ENCODE measurements at places on chromosomes 5 and 9. TPM values are rescaled to one million over a fixed set of nuclear protein-coding genes. Genes with fewer than 3 reads are reported as not detected.

GRCh38 chr9:21985964-21986667 lies 8.1 kb downstream of the CDKN2A start:
- no peaks in the 10 kb centered on the region for H3K36me3 ChIP-seq
- no peak overlapping the region for H3K4me3 ChIP-seq
- DNase-seq = no peak
- H3K27me3 ChIP-seq = no peaks in the 10 kb centered on the region

The LCN10 gene
- total RNA-seq = not detected

DNA sequence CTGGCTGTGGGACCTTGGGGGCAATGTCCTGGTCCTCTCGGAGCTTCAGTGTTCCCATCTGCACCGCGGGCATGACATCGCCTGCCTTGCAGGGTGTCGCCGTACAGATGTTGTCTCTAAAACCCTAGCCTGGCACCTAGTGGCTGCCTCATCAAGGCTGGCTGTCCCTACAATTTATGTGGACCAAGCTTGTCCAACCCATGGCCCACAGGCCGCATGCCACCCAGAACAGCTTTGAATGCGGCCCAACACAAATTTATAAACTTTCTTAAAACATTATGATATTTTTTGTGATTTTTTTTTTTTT lies 18.3 kb upstream of the ASS1 start:
- no peak for DNase-seq
- H3K36me3 ChIP-seq = no peaks in the 10 kb centered on the region
- H3K27me3 ChIP-seq = no peaks in the 10 kb centered on the region
- H3K4me1 ChIP-seq = peaks cover 13% of the 10 kb centered on the region

DNA sequence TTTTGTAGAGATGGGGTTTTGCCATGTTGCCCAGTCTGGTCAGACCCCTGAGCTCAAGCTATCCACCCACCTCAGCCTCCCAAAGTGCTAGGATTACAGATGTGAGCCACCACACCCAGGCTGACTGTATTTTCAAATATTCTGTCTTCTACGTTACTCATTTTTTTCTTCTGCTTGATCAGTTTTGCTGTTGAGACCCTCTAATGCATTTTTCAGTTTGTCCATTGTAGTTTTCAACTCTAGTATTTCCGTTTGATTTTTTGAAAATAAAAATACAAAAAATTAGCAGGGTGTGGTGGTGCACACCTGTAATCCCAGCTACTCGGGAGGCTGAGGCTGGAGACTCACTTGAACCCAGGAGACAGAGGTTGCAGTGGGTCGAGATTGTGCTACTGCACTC lies 10.5 kb upstream of the LRRC70 start:
- H3K27ac ChIP-seq = no peak overlapping the region
- no peaks in the 10 kb centered on the region for H3K36me3 ChIP-seq
- no peaks in the 10 kb centered on the region for H3K27me3 ChIP-seq
- H3K4me3 ChIP-seq = no peak overlapping the region
- H3K4me1 ChIP-seq = no peaks in the 10 kb centered on the region
- no peak for DNase-seq

Data from HCT116 (cell line).